ENCODE measurements at places on chromosomes 6 and 20.

DNA sequence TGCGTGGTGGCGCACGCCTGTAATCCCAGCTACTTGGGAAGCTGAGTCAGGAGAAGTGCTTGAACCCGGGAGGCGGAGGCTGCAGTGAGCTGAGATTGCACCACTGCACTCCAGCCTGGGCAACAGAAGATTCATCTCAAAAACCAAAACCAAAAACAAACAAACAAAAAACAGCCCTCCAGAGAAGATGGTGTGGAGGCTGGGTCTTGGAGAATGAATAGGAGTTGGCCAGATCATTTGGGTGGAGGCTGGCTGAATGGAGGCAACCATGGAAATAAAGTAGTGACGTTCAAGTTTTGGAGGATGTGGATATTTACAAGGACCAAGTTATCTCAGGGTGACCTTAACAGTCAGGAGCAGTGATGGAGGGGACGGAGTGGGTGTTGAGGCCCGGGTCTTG is 24.7 kb downstream of the HIVEP1 start:
- no peak for DNase-seq

GRCh38 chr6:113211170-113211569 is 646.0 kb upstream of the MARCKS start:
- no peak for DNase-seq

- peak; percentile 53 for DNase-seq
Measured at GRCh38 chr6:40755046-40755681, 168.0 kb upstream of the LRFN2 start.

GRCh38 chr6:100880853-100881706 is at the start of gene ASCC3:
Gene ASCC3 (minus strand): TSS chr6:100881329. CDS start chr6:100867997, 13,332 bp downstream.
- peak; percentile 87 for DNase-seq

GRCh38 chr20:39123185-39123557 is 161.0 kb downstream of the DHX35 start:
- DNase-seq, result no peak

DNA sequence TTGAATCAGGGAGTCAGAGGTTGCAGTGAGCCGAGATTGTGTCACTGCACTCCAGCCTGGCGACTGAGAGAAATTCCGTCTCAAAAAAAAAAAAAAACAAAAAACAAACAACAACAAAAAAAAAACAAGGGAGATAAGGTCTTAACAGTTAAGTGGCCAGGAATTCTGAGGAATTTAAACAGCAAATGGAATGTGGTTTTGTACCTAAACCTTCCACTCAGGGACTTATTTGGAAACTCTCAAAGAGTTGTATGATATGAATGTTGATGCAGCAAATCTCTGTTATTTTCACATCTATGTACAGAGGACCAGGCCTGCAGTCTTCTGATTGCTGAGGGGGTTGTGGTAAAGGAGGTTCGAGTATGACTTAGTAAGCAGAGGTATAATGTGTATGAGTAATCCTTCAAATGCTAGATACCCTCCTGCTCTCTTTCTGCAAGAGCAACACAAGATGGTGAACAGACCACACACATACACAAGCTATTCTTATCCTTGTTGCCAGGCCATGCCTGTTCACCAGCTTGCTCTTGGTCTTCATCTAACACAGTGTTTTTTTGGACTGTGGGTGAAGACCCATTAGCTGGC is 174.9 kb upstream of the SCGN start:
- DNase-seq, result no peak

DNA sequence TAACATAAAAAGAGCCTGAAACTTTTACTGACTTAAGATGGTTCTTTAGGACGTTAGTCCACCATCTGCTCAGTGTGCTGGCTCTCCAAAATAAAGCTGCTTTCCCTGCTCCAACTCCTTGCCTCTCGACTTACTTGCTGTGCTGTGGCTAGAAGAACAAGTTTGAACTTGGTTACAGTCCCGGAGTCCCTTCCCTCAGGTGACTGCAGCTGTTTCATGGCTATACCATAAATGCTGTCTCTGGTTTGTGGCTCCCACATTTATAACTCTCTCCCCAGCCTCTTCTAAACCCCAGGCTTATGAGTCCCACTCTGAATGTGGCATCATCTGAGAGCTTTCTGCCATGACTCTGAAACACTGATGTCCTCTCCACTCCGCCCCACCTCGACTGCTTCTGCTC is 306.4 kb upstream of the PRND start:
- peak; percentile 78 for DNase-seq

GRCh38 chr6:99013661-99014060 is 65.9 kb upstream of the FBXL4 start:
- no peak for DNase-seq

DNA sequence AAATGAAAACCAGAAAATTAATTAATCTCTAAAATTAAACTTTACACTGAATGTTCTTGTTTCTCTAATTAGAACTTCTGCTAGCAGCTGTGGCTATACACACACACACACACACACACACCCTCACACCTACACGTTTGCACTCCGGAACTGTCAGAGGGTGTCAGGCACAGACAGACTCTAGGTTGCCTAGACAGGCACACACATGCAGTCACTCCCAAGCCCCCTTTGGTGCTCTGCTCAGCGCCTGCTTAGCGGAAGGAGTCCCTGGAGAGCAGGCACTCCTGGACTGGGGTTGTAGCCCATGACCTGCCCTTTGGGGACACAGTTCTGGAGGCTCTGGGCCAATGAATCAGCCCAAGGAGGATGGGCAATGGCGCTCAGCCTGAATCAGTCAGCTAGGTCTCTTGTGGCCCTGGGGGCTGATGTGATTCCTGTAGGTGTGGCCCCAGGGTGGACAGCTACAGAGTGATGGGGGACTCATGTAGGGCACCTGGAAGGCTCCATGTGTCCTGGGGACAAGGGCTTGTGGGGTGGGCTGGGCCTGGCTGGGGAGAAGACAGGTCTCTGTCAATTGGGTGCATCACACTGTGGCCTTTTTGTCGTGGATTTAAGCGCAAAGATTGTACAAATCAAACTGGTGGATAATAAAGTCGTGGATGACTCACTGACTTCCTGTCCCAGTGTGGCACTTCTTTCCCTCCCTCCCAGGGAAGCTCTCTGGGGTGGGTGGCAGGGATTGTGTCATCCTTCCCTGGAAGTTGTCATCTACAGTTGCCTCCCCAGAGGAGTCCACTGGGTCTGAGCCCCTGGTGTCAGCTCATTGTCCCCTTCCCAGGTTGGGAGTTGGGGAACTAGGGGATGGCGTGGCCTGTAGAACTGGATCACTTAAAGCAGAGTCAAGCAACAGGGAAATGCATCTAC is 8.8 kb downstream of the TMEM151B start:
- DNase-seq, result no peak

DNA sequence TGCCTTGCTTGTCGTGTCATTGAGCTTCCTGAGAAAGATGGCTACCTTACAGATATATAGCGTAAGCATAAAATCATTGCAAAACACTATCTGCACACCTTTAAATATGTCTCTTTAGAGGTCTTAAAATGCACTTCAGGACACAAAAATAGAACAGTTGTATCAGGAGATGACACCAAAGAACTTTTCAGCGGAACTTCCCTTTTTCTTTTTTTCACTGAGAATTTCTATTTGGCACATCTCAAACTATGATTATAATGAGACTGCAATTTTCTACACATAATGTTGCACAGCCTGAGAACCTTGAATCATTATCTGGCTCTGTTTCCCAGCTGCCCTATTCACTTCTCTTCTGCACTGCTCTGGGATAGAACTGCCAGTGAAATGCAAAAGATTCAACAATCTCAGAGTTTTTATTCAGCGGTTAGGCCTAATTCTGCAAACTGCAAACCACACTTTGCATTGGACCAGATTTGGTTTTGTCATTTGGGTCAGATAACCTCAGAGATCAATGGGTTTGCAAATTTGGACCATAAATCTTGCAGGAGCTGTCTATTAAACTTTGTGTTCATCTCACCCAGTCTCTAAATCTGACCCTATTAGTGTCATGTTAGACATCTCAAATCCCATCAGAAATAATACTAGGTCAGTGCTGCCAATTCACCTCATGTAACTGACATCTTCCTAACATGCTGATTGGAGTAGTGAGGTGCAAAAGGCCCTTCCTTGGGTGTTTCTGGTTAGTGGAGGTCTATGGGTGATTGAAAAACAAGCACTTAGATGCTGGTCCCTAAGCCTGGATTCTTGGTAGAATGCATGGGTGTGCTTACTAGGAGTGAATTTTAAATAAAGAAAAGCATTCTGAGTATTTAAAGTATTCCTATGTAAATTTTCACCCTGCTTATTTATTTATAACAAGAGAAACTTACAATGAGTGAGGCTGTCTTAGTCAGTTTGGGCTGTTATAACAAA is 382.7 kb downstream of the UTRN start:
- peak; percentile 41 for DNase-seq

DNA sequence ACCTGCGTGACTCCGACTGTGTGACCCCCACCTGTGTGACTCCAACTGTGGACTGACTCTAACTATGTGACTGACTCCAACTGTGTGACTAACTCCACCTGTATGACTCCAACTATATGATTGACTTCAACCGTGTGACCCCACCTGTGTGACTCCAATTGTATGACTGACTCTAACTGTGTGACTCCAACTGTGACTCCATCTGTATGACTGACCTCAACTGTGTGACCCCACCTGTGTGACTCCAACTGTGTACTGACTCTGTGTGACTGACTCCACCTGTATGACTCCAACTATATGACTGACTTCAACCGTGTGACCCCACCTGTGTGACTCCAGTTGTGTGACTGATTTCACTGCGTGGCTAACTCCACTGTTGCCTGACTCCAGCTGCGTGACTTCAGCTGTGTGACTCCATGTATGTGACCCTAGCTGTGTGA is 38.6 kb downstream of the SYNJ2 start:
- DNase-seq, result no peak

DNA sequence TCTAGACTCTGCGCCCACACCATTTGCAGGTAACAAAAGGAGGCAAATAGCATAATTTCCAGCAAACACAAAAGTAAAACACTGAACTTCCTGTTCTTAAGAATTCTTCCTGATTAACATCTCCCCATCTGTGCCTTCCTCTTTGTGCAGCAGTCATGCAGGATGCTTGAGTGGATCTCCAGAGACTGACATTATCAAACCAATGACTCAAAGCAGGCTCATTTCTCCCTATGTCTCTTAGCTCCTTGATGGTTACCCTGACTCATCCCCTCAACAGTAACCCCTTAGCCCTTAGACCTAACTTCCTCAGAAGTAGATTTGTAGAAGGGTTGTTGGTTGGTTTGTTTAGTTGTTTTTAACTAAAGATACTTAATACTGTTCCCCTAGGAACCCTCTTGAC is 137.0 kb upstream of the RIN2 start:
- DNase-seq, result peak; percentile 77

DNA sequence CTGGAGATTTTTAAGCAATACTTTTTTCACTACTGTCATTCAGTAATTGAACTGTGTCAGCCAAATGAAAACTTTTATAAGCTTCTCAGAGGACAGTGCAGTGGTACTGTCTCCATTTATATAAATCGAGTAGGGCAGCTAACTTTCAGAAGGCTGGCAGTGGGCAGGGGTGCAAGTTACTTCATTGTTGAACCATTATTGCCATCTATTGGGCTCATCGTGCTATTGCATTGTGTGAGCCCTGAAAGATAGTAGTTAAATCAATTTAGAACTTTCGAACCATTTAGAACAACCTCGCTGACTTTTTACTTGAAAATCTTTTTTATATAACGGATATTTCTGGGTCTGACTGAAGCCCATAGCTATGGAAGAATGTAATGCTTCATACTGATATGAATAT is 347.8 kb upstream of the PLCB4 start:
- peak; percentile 48 for DNase-seq

- no peak for DNase-seq
Measured at GRCh38 chr6:75498862-75499261, 5.3 kb upstream of the FILIP1 start.

GRCh38 chr6:157935786-157936185 is 45.9 kb upstream of the SYNJ2 start:
- DNase-seq, result no peak

GRCh38 chr6:1950631-1951030 is 294.8 kb downstream of the GMDS start:
- DNase-seq, result no peak

DNA sequence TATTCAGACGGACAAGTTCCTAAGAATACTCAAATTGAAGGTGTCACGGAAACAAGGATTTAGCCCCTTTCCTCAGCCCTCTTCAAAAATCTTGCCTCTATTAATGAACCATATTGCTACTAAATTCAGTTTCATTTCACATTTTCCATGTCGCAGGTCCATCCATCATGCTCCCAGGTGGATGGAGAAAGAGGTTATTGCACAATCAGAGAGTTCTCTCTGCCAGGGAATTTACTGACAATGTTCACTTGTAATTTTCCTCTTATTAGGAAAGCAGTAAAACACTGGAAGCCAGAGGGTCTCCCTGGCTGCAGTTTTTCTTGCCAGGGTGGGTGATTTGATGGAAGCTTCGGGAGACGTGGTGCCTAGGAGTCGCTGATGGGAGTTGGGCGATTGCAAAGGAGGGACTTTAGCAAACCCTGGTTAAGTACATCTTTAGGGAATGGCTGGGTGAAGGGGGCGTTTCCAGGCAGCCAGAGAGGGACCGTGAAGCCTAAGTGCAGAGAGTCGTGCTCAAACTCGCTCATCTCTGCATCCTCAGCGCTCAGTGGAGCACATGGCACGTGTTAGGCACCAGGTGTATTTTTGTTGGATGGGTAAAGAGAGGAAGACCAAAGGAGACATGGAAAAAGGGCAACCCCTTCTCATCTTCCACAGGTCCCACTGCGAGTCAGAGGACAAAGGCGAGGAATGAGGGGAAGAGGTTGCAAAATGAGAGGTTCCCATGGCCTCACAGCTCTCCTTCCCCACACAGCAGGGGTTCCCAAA is 321.9 kb upstream of the CDH4 start:
- DNase-seq, result no peak

DNA sequence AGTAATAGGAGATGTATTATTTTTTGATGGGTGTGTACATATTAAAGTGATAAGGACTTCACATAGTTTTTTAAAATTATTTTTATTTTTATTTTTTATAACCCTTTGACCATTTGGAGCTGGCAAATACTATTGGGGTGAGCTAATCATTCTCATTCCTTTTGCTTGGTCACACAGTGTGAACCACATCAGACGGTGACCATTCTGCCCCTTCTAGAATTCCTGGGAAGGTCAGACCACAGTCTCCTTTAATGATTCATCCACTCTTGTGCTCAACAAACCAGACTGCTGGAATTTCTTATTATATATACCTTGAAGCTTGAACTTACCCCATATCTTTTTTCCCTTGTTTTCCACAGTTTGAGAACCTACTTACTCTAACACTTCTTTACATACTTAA is 23.9 kb upstream of the PRL start:
- DNase-seq, result no peak

DNA sequence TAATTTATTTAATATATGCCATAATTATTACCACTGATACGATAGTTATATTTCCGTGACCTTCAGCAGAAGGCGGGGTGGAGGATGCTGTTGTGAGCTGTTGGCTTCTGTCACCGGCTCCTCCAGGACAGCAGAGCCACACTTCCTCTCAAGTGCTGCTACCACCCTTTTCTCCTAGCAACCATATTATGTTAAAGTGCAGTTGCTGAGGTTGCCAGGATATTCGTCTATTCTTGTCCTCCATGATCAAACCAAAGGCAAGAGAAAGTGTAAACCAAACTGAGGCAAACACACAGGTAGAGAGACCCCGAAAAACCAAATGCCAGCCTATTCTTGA is 27.8 kb downstream of the RGS17 start:
- no peak for DNase-seq

Data from MV-4-11 (cell line).